ENCODE measurements at places on chromosomes 2 and 18.

DNA sequence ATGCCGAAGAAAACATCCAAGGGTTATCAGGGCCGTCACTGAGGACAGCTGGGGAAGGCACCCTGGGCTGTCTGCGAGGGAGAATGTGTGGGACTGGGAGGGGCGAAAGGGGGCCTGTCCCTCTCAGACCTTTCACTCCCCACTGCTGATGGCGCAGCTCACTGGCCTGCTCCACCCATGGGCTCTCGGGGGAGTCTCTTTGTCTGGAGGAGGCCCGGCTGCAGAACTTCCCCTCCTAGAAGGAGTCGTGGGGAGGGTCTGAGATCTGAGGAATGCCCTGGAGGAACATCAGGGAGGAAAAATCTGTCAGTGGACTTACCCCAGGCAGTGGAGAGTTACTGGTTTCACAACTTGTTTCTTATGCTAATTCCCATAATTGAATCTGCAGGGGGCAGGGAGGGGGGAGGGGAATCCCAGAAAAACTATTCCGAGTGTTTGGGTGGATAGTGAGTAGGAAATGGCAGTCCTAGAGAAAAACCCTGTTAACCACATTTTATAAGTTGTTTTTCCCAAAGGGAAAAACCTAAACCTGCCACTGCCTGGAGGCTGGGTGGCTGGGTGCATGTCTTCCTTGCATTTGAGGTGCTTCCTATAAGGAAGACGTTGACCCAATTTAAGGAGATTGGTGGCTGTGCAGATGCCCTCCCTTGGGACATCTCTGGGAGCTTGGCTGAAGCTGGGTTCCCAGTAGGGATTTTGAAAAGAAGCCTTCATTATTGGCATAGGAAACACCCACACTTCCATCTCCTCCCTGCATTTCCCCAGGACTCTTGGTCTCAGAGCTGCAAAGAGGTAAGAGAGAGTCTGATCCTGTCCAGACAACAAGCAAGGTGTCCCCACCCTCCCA lies 11.7 kb upstream of the SEMA4C start:
- DNase-seq: no peak

DNA sequence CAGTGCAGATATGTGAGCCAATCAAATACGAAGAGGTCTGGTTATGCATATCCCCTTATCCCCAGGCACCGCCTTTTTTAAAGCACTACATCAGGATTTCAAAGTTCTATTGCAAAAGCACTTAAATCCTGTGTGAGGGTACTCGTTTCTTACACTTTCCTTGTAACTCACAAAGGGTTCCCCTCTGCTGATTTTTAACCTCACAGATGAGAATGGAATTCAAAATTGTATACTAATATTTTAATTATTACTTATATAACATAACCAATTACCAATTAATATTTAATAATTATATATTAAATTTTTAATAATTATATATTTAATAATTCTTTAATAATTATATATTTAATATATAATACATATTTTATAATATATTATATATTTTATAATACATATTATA lies 126.2 kb upstream of the MAPRE2 start:
- DNase-seq: no peak

GRCh38 chr18:4236940-4237663 lies 218.0 kb downstream of the DLGAP1 start:
- no peak for DNase-seq

DNA sequence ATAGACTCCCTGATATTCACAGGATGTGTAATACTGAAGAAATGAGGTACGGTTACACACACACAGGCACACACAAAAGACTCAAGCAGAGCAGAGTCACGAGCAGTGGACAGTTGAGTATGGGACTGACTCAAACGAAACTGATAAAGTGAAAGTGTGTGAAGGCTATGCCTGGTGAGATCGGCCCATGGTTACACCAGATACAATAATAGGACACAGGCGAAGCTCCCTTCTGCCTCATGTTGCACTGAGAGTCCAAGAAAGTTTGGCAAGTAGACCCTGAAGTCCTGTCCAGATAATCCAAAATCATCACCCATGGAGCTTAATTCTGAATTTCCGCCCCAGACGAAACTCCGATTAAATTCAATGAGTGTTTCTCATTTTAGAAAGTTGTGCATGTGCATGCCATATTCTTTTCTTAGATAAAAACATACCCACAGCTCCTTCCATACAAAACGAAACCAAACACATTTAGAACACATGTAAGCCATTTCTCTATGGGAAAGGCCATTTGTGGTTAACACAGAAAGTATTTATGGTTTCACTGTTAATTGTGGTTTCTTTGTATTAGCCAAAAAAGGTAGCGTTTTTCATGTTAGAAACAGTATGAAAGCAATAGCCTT lies 567.6 kb downstream of the PLCL1 start:
- peak; percentile 33 for DNase-seq

DNA sequence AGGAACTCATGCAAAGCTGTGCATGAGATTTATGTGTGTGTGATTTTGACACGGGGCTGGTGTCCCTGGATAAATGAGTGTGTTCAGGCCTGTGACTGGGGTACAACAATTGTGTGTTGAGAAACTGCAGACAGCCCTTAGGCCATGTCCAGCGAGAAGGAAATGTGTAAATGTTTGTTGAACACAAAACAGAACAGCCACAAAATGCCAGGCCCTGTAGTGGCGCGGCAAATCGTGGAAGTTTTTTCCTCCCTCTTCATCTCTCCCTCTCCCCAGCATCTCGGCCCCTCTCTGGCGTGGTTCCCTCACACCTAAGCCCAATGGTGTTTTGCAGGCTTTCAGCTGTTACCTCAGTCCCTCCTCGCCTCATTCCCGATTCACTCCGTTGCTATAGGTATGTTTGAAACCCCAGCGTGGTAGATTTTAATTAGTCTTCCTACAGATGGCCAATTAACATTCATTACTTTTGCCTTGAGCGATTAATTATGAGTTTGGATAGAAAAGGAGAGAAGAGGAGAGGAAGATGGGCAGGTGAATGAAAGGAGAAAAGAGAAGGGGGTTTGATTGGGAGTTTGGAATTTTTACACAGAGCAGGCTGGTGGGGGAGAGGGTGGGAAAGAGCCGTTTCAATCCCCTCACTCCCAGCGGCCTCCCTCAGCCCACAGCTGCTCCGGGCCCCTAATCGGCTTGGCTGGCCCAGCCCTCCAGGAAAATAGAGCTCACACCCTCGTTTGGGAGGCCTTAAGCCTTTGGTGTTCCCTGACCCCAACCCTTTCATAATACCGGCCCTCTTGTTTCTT lies 10.8 kb downstream of the SPR start:
- no peak for DNase-seq

DNA sequence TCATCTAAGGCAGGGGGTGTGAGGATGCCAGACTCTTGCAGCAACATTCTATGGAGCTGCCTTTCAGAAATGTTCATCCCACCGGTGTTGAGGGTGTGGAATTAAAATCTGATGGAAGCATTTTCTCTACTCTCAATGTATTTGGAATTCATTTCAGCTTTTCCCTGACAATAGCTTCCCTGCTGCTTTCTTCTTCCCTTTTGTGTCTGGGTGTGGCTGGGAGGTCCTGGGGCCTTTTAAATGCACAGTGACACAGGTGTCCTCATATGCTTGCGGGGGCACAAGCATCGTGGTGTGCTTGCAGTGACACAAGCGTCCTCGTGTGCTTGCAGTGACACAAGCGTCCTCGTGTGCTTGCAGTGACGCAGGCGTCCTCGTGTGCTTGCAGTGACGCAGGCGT lies 43.4 kb upstream of the ASB18 start:
- DNase-seq: no peak

GRCh38 chr18:9868857-9869714 lies 16.7 kb upstream of the TXNDC2 start:
- no peak for DNase-seq

DNA sequence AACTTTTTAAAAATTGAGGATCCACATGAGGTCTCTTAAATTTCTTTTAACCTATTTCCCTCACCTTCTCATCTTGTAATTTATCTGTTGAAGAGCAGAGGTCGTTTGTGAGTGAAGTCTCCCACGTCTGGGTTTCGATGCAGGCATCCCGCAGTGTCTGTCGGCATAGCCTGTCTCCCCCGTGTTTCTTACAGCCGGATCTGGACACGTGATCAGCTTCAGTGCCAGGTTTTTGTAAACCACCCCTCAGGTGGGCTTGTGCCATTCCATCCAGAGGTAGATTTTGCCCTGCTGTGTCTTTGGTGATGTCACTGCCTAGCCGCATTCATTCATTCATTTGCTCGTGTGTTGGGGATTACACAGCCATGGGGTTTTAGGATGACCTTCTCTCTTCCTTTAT lies 16.2 kb downstream of the AQP12A start:
- DNase-seq: no peak

DNA sequence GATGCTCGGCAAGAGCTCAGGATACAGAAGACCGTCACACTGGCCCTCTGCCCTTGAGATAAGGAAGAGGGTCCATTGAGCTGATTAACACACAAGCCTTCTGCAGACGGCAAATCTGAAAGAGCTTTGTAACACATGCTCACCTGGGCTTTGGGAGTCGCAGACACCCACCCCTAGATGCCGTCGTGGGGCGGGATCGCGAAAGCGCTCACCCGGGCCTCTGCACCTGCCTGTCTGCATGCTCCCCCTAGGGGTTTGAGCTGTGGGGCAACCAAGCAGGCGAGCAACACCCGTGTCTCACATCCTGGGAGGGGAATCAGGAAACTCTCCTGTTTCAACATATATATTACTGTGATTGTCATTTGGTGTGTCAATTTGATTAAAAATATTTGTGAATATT lies 99.8 kb upstream of the KCNH7 start:
- DNase-seq: no peak

GRCh38 chr2:206474099-206474498 lies 30.8 kb downstream of the ADAM23 start:
- DNase-seq: no peak

DNA sequence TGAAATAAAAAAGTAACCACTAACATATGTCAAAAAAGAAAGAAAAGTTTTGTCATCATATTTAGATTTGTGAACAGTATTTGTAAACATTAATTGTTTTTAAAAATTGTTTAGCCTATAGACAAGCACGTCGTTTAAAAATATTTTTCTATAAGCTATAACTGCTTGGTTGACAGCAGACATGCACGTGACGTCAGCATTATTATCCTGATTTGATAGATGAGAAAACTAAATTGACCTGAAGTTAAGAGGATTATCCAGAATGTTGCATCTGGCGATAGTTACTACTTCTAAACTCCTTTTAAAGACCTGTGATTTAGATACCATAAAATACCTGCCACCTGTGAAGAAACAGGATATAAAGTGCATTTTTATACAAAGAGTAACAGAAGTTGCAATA lies 156.9 kb upstream of the BARD1 start:
- DNase-seq: no peak

DNA sequence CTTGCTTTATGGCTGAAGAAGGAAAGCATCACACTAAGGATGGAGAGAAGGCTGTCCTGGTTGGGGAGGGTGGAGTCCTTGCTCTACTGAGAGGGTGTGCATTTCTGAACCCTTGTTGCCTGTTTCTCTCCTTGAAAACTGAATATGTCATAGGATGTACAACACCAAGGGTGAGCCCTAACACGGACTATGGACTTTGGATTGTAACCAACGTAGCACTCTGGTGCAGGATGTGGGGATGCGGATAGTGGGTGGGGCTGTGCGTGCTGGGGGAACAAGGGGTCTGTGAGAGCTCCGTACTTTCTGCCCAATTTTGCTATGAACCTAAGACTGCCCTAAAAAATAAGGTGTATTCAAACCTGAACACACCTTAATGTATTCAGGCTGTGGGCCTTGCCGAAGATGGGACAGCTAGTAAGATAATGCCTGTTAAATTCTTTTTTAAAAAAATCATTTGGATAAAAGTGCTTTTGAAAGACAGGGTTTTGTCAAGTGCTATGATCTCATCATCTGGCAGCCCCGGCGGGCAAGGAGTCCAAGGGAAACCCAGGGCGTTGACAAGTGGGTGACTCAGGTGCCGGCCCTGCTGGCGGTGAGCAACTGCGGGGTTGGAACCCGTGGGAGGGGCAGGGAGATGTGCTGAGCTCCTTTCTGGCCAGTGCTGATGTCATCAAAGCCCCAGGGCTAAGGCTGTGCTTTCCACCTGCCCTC lies 54.0 kb downstream of the GATA6 start:
- peak; percentile 24 for DNase-seq

DNA sequence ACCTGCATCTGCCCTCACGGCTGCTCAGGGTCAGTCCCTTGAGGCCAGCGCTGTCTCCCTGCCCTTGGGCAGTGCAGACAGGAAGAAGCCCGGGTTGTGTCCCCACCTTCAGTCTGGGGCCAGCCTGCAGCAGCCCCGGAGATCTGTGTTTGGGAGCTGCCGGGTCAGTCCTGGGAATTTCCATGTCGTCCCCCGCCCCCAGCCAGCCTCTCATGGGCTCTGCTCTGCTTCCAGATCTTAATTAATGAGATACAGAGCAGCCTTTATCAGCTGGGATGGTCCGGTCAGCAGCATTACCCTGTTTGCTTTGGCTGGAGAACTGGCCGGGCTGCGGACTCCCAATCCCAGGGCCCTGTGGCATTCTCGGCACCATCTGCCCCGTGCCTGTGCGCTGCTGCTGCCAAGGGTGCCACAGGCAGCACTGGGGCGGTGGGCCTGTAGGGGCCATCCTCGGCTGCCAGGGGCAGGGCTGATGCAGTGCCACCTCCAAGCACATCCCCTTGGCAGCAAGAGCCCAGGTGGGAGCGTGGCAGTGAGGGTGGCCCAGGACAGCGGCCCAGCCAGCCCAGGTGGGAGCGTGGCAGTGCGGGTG lies 2.4 kb downstream of the BOK start:
- DNase-seq: no peak
